ENCODE measurements at places on chromosomes 1 and 21.

- no peaks in the 10 kb centered on the region for H3K4me1 ChIP-seq
- no peak overlapping the region for H3K4me3 ChIP-seq
- H3K27ac ChIP-seq: no peak overlapping the region
- no peaks in the 10 kb centered on the region for H3K27me3 ChIP-seq
- no peaks in the 10 kb centered on the region for H3K36me3 ChIP-seq
These were observed 1174.9 kb upstream of the ADGRL4 start for GRCh38 chr1:80181418-80181817.

- H3K36me3 ChIP-seq: peaks cover 54% of the 10 kb centered on the region
- no peak overlapping the region for H3K27ac ChIP-seq
- DNase-seq: no peak
- H3K4me3 ChIP-seq: no peak overlapping the region
- no peaks in the 10 kb centered on the region for H3K27me3 ChIP-seq
- no peaks in the 10 kb centered on the region for H3K4me1 ChIP-seq
These were observed 105.5 kb downstream of the MACF1 start for GRCh38 chr1:39310015-39310414.

DNA sequence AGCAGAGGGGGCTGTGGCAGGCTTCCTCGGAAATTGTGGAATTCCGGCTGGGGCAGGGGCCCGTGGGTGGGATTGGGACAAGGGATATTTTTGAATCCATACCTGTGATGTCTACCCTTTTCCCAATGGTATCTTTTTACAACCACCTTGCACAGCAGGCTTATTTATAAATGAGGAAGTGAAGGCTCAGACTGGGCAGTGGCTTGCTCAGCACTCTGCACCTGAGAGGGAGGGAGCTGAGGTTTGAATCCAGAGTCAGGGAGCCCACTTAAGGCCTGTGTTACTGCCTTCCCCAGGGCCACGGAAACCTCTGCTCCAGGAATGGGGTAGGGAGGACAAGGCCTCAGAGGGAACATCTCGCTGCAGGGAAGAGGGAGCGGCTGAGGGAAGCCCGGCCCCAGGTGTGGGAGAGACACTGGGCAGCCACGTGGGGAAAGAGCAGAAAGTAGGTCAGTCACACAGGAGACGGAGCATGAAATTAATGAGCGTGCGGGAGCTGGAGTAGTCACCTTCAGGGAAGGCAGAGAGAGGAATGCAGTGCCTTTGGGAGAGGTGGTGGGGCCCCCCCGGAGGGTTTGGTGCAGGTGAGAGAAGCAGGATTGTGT lies 35.4 kb upstream of the SCMH1 start:
- H3K4me3 ChIP-seq: no peak overlapping the region
- H3K4me1 ChIP-seq: no peaks in the 10 kb centered on the region
- no peaks in the 10 kb centered on the region for H3K36me3 ChIP-seq
- H3K27me3 ChIP-seq: peaks cover 16% of the 10 kb centered on the region
- DNase-seq: no peak
- H3K27ac ChIP-seq: no peak overlapping the region

DNA sequence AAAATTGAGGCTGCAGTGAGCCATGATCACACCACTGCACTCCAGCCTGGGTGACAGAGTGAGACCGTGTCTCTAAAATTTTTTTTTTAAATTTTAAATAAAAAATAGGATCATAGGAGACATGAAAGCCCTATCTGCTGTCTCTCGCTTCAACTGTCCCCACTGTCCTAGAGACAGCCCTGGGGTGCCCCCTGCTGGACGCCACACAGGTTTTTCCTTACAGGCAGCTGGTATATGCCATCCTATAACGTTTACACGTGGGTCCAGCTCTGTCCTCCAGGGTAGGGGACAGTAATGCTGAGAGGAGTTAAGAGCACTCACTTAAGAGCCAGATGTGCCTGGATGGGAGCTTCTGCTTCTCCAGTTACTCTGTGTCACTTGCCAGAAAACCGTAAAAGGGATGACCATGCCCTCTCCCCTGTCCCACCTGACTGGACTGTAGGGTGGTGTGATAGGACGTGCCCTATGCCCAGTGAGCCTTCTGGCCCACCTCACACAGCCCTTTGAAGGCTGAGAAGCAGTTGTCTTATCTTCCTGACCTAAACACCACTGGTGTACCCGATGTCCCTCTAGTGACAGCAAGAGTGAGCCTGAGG lies 8.5 kb downstream of the FBXO2 start:
- H3K36me3 ChIP-seq: no peaks in the 10 kb centered on the region
- H3K4me1 ChIP-seq: peaks cover 30% of the 10 kb centered on the region
- H3K4me3 ChIP-seq: no peak overlapping the region
- H3K27ac ChIP-seq: peak overlapping the region; percentile 89

DNA sequence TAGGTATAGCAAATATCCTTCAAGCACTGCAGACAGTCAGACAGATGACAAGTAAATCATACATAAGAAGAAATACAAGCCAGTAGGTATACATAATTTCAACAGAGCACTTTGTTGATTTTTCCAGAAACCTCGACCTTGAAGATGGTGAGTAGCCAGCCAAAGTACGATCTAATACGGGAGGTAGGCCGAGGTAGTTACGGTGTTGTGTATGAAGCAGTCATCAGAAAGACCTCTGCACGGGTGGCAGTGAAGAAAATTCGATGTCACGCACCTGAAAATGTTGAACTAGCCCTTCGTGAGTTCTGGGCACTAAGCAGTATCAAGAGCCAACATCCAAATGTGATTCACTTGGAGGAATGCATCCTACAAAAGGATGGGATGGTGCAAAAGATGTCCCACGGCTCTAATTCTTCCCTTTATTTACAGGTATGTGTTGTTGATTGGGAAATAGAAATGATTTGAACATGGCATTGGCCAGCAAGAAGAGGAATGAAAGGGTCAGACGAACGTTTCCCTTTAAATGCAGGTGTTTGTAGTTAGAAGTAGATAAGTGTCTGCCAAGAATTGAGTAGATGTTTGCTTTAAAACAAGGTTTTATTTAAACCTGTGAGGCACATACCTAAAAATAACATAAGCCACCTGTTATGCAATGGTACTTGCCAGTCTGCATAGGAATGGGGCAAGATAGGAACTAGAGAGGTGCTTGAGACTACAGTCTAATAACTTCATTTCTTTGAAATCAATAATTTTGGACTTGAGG lies 2.7 kb downstream of the PDIK1L start:
- no peaks in the 10 kb centered on the region for H3K36me3 ChIP-seq
- H3K27ac ChIP-seq: no peak overlapping the region
- H3K27me3 ChIP-seq: no peaks in the 10 kb centered on the region
- no peak overlapping the region for H3K4me3 ChIP-seq

DNA sequence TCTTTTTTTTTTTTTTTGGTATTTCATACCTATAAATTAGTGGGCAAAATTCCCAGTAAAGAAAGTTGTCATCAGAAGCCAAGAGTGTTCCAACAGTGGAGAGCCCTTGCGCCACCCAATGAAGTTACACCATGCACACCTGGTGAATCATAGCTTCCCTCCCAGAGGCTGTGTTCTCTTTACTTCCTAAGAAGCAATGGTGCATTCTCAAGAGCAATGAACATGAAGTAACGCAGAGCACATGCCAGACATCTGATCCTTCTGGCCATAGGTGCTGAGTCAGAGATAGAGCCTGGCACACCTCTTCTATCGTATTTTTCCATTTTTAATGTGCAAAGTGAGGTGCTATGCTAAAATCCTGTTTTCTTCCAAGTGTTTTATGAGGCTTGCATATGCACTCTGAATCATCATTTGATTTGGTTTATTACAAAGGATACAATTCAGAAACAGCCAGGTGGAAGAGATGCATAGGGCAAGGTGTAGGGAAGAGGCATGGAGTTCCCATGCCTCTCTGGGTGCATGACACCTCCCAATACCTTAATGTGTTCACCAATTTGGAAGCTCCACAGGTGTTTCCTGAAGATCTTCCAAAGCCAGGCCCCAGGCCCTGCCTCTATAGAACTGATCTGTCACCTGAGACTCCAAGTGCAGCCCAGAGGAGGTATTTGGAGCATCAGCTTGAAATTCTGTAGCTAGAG lies 408.0 kb downstream of the SIPA1L2 start:
- H3K27ac ChIP-seq: no peak overlapping the region
- no peak overlapping the region for H3K4me3 ChIP-seq
- H3K27me3 ChIP-seq: no peaks in the 10 kb centered on the region
- H3K36me3 ChIP-seq: no peaks in the 10 kb centered on the region

DNA sequence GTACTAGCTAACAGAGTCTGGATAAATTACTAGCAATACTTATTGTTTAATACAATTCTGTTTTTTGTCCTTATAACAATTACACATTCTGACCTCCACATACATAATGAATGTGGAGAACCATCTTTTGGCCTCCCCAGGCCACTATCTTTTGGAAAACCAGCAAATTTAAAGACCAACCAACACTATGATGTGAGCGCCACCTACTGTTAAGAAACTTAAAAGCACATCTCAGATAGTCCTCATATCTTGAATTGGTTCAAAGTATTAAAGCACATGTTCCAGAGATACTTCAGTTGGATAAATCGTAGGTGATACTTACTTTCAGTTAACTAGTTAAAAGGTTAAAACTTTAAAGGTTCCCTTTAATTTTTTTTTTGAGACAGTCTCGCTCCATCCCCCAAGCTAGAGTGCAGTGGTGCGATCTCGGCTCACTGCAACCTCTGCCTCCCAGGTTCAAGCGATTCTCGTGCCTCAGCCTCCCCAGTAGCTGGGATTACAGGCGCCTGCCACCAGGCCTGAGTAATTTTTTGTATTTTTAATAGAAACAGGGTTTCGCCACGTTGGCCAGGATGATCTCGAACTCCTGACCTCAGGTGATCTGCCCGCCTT lies 29.3 kb upstream of the USP1 start:
- H3K27me3 ChIP-seq: no peaks in the 10 kb centered on the region
- no peak for DNase-seq
- H3K36me3 ChIP-seq: no peaks in the 10 kb centered on the region
- no peak overlapping the region for H3K4me3 ChIP-seq
- no peaks in the 10 kb centered on the region for H3K4me1 ChIP-seq

- H3K4me1 ChIP-seq: no peaks in the 10 kb centered on the region
- H3K27me3 ChIP-seq: no peaks in the 10 kb centered on the region
- H3K36me3 ChIP-seq: no peaks in the 10 kb centered on the region
- no peak overlapping the region for H3K27ac ChIP-seq
These were observed 33.9 kb upstream of the BRINP3 start for GRCh38 chr1:190511554-190511953.

- DNase-seq: no peak
- H3K27me3 ChIP-seq: no peaks in the 10 kb centered on the region
- no peak overlapping the region for H3K4me3 ChIP-seq
- no peaks in the 10 kb centered on the region for H3K4me1 ChIP-seq
- no peaks in the 10 kb centered on the region for H3K36me3 ChIP-seq
- no peak overlapping the region for H3K27ac ChIP-seq
These were observed 44.1 kb upstream of the SIM2 start for GRCh38 chr21:36654796-36655325.

GRCh38 chr1:96683931-96684330 lies 37.7 kb upstream of the PTBP2 start:
- no peaks in the 10 kb centered on the region for H3K4me1 ChIP-seq
- H3K36me3 ChIP-seq: no peaks in the 10 kb centered on the region
- no peak overlapping the region for H3K27ac ChIP-seq

DNA sequence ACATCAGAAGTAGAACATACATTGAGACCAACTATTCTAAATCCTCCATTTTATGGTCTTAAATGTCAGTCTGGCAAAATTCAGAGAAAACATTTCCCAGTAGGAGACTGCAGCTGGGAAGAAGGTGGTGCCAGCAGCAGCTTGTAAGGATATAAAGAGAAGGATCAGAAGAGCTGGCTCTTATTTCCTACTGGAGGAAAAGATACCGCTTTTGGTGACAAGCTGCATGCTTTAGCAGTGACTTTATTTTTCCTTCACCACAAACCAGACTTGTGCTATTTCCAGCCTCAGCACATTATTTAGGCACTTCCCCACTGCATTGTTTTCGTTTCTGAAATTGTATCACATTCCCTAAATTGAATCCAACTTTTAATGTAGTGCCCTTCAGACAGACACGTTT lies 28.4 kb downstream of the RNF11 start:
- no peak overlapping the region for H3K4me3 ChIP-seq
- peak overlapping the region; percentile 38 for H3K27ac ChIP-seq
- H3K4me1 ChIP-seq: peaks cover 29% of the 10 kb centered on the region
- DNase-seq: no peak
- H3K36me3 ChIP-seq: no peaks in the 10 kb centered on the region

GRCh38 chr1:147627435-147628110 lies 42.8 kb downstream of the ACP6 start:
- no peak overlapping the region for H3K27ac ChIP-seq
- H3K4me3 ChIP-seq: no peak overlapping the region
- H3K4me1 ChIP-seq: no peaks in the 10 kb centered on the region
- H3K36me3 ChIP-seq: no peaks in the 10 kb centered on the region
- no peak for DNase-seq
- no peaks in the 10 kb centered on the region for H3K27me3 ChIP-seq

GRCh38 chr21:41926117-41926806 lies 27.6 kb downstream of the C2CD2 start:
- DNase-seq: no peak
- H3K36me3 ChIP-seq: no peaks in the 10 kb centered on the region
- no peaks in the 10 kb centered on the region for H3K27me3 ChIP-seq

DNA sequence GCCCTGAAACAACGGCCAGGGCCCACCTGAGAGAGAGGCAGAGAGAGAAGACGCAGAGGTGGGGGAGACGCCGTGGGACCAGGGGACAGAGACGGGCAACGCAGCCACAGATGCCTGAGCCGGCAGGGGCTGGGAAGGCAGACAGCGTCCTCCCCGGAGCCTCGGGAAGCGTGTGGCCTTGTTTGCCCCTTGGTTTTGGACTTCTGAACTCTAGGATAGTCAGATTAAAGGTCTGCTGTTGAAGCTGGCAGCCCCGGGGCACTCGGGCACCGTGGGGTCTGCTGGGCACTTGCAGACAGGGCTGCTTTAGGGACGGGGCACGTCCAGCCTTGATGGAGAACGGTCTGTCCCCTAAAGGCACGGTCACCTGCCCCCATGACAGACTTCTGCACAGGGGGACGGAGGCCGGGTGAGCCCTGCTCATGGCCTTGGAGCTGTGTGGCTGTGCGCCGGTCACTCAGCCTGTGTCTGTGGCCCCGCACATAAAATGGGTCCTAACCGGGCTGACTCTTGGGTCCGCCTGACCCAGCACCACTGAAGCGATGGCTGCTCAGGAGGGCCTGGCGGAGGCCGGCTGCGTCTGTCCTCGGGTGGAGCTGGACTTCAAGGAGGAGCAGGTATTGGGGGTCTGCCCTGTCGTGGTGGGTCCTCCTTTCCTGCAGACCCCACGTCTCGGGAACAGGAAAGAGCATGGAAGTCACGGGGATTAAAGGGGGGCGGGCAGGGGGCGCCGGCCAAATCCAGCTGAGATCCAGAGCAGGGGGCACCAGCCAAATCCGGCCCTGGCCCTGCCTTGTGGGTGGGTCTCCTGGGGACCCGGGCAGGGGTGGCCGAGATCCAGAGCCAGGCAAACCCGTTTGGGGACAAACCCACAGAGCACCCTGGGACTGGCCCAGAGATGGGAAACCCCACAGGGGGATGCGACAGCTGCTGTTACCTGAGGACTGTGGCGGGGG lies 9.6 kb upstream of the RNF223 start:
- H3K4me3 ChIP-seq: no peak overlapping the region
- H3K27ac ChIP-seq: no peak overlapping the region
- no peak for DNase-seq
- no peaks in the 10 kb centered on the region for H3K36me3 ChIP-seq
